Chondrocyte (in vitro differentiated cells): ENCODE measurements at places on chromosomes 1 and 21. TPM values are rescaled to one million over a fixed set of nuclear protein-coding genes. Genes with fewer than 3 reads are reported as not detected.

DNA sequence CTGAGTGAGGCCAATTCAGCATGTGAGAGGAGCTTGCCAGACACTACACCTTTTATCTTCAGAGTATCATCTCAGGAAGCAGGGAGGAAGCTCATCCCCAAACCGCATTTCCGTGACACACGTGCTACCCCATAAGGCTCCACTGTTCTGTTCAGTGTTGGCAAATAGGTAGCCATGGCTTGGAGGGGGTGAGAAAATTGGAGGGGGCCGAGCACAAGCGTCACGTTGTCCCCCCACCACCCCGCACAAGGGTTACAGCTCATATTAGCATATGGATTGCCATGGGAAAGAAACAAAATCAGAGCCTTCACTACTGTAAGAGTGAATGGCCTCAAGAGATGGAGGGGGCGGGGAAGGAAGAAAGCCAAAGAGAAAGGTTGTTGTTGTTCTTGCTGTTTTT is 46.7 kb downstream of the OLIG1 start:
- H3K27ac ChIP-seq = no peak overlapping the region
- H3K27me3 ChIP-seq = peaks cover 79% of the 10 kb centered on the region
- H3K4me1 ChIP-seq = no peaks in the 10 kb centered on the region
- DNase-seq = no peak
- H3K36me3 ChIP-seq = no peaks in the 10 kb centered on the region
- no peak overlapping the region for H3K4me3 ChIP-seq

GRCh38 chr1:234260578-234260977 is 112.7 kb upstream of the COA6 start:
- no peak for DNase-seq
- H3K4me3 ChIP-seq = no peak overlapping the region
- no peaks in the 10 kb centered on the region for H3K4me1 ChIP-seq
- peaks cover 4% of the 10 kb centered on the region for H3K27me3 ChIP-seq

DNA sequence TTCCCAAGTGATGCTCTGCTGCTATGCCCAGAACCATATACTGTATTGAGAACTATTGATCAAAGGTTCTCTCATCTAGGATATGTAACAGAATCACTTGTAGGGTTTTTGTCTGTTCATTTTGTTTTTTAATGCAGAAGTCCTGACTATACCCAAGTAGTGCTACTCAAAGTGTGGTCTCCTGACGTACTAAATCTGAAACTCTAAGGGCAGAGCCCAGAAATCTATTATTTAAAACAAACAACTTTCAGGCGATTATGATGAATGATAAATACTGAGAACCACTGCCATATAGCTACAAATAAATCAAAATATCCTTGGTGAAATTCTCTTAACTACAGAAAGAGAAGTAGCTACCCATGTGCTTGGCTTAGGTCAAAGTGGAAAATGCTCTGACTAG is 10.1 kb downstream of the ZZZ3 start:
- H3K27ac ChIP-seq = no peak overlapping the region
- no peak for DNase-seq
- H3K36me3 ChIP-seq = peaks cover 1% of the 10 kb centered on the region
- H3K4me1 ChIP-seq = peaks cover 38% of the 10 kb centered on the region
- no peak overlapping the region for H3K4me3 ChIP-seq
- H3K27me3 ChIP-seq = no peaks in the 10 kb centered on the region

The CD247 gene
- total RNA-seq = not detected in 3 replicates

DNA sequence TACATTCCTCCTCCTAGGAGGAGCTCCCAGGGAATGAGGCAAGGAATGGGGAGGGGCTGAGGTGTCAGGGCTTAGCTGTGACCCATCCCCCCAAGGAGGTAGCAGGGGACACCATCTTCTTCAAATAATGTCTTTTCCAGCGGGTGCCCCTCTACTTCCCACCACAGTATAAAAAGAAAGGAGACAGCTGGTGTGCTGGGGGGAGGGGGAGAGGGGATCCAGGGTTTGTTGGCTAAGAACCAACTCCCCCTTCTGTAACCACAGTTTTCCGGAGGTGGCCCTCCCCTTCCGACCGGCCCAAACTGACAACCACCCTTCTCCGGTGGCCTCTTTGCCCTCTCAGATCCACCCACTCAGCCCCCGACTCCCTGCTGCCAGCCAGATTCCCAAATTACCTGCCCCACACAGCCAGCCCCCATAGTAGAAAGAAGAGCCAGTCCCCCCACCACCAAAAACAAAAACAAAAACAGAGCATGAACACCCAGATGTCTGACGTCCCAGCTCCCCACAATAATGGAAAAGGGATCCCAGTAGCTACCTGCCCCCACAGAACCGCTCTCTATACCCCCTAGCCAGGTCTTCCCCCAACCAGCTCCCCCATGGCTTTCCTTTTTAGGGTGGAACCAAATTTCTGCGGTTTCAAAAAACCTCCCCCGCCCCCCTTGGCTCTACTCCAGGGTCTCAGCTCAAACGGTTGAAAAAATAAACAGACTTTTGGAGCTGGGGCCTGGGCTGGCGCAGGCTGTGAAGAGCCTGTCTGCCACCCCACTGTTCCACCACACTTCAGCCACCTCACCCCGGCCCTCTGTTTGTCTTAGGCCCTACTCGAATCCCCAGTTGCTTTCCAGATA is 2.1 kb downstream of the ARHGEF2 start:
- peaks cover 8% of the 10 kb centered on the region for H3K36me3 ChIP-seq
- peak overlapping the region; percentile 95 for H3K4me3 ChIP-seq
